ENCODE measurements at places on chromosomes 7 and 10. TPM values are rescaled to one million over a fixed set of nuclear protein-coding genes. Genes with fewer than 3 reads are reported as not detected.

- DNase-seq, result no peak
Observed at GRCh38 chr7:96182424-96183158, 139.3 kb downstream of the SLC25A13 start.

DNA sequence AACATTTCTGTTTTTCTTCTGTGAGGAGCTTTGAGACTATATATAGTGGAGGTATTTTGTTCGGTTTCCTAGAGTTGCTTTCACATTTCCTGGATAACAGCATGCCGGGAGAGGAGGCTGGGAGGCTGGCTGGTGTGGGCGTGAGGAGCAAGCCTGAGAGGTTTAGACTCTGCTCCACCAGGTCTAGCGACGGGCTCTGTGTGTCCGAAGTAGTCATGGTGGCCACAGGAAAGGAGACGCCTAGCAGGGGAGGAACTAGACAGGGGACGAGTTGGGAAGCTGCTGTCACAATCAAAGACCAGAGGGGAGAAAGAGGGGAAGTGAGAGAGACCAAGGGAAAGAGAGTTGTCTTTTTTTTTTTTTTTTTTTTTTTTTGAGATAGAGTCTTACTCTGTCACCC lies 19.6 kb downstream of the PTPRE start:
- DNase-seq, result no peak

GRCh38 chr10:9800011-9800410 lies 1217.7 kb upstream of the CELF2 start:
- DNase-seq, result no peak

- DNase-seq, result no peak
Observed at GRCh38 chr7:4792537-4793126, 17.2 kb downstream of the AP5Z1 start.

- DNase-seq, result peak; percentile 35
Observed at GRCh38 chr7:94697035-94697974, 41.4 kb upstream of the SGCE start.

DNA sequence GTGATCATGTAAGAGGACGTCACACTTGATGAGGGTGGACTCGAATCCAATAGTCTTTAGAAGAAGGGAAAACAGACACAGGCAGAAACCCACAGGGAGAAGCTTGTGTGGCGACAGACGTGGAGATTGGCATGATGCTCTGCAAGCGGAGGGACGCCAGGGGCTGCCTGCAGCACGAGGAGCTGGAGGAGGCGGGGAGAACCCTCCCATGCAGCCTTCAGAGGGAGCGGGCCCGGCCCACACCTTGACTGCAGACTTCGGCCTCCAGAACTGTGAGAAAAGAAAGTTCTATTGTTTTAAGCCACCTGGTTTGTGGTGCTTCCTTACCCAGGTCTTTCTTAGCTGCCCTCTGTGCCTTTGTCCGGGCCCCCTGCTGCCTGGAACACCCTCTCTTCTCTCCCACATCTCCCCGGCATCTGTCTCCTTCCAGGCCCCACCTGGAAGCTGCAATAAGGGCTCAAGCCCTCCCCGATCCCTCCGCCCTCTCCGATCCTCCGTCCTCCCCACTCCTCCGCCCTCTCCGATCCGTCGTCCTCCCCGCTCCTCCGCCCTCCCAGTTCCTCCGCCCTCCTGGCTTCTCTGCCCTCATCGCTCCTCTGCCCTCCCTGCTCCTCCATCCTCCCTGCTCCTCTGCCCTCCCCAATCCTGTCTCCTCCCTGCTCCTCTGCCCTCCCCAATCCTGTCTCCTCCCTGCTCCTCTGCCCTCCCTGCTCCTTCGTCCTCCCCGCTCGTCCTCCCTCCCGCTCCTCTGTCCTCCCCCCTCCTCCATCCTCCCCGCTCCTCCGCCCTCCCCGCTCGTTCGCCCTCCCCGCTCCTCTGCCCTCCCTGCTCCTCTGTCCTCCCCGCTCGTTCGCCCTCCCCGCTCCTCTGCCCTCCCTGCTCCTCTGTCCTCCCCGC lies 17.4 kb upstream of the PRKAG2 start:
- no peak for DNase-seq

DNA sequence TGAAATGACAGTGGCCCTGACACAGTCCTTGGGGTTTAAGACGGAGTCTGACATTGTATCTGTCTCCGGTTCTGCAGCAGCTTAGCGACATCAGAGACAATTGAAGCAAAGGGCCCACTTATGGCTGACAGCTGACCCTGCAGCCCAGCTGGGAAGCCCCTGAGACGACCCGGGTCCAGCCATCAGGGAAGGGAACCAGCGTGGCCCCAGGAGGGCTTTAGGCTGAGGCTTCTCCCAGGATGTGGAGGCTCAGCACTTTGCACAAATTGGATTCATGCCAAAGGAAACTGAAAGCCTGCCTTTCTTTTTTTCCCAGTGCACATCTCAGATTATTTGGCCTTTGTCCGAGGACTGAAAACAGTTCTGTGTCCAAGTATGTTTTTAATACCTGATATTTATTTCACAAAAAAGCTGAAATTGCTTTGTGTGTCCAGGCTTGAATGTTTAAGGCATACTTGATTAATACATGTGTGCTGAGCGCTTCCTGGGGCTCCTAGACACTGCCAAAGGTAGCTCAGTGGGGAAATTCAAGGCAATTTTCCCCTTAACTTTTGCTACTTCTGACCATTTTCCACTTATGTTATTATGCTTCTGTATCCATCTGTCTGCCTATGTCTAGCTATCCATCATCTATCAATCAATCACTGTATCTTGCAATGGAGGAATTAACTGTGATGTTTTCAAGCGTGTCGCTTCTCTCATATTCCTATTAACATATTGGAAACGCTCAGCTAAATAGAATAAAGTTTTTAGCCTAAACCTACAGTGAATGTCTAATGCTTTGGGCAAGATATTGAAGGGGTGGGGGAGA lies 34.8 kb downstream of the KLF6 start:
- DNase-seq, result no peak

GRCh38 chr7:27168265-27168947 lies 3.1 kb upstream of the HOXA9 start:
- DNase-seq, result no peak

DNA sequence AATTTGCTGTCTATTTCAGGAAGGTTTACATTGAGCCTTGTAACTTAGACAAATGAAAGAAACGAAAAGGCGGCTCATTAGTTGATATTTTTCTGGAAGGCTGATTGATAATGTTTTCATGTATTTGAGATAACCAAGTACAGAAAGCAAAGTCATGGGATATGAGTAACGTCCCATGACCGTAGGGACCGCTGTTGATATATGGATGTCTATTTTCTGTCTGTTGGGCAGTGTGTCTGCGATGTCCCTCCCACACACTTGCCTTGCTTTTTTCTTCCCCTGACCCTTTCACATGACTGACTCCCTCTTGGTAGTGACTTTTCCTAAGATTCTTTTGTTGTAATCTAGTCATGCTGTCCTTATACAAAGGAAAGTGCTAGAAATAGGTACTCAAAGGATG lies 57.0 kb upstream of the GPR158 start:
- no peak for DNase-seq

DNA sequence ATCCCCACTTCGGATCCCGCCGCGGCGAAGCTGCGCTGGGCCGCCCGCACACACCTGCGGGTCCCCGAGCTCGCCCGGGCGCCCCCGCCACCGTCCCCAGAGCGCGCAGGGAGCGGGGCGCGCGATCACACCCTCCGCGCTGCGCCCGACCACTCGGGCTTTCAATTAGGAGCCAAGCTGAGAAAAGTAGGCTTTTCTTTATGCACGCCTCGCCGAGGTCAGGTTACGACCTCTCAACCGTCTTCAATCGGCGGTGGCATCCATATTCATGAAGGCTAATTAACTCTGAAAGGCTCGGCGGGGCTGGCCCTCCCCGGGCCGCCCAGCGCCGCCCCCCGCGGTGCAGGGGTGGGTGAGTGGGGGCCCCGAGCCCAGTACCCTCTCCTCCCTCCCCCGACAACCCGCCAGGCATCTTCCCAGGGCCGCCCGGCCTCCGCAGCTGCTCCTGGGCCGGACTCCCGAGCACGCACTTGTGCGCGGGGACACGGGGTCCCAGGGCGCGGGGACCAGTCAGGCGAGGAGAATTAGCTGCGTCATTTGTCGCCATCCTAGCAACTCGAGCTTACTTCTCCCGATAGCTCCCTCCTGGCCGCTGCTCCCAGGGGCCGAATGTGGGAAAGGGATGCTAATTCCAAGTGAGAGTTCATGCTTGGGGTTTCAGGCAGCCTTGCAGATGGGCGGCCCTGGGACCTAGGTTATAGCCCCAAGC lies 155.5 kb upstream of the LYZL2 start:
- peak; percentile 66 for DNase-seq

DNA sequence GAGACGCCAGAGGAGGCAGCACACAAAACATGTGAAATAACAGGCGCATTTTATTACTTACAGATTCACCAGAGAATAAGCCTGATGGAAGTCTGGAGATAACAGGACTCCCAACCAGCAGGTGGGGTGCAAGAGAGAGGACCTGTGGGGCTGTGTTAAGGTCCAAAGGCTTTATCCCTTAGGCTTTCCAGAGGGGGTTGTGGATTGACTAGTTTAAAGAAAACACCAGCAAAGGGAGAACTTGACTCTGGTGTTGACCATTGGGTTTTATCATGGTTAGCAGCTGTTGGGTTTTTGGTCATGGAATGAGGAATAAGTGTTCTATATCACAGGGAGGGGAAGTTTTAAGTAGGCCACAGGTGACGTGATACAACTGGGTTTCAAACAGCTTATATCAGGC lies 1.6 kb upstream of the CRPPA start:
- no peak for DNase-seq

GRCh38 chr7:113094517-113095249 lies 8.1 kb upstream of the GPR85 start:
- no peak for DNase-seq

GRCh38 chr10:72952642-72953158 lies 1.9 kb downstream of the PLA2G12B start:
- no peak for DNase-seq

PCLO gene
- 0.78 TPM for total RNA-seq

FOXI2 gene
- total RNA-seq, result not detected

FEZF1 gene
- not detected for total RNA-seq

NODAL gene
- total RNA-seq, result not detected

IFIT1 gene
- 14.0 TPM for total RNA-seq

PNLIPRP1 gene
- total RNA-seq, result not detected

All from tibial nerve (tissue), 4 donors.